ENCODE measurements at places on chromosomes 16 and 17. TPM values are rescaled to one million over a fixed set of nuclear protein-coding genes. Genes with fewer than 3 reads are reported as not detected.

TGFB1I1 gene
- 76.2 TPM for total RNA-seq

EPOP gene
- total RNA-seq = 0.32 TPM

EFNB3 gene
- total RNA-seq = 3.3 TPM

SLC5A2 gene
- total RNA-seq = 0.42 TPM

ZNF18 gene
- total RNA-seq = 15.8 TPM

CFAP97D1 gene
- total RNA-seq = not detected

TPSD1 gene
- 1.1 TPM for total RNA-seq

DNA sequence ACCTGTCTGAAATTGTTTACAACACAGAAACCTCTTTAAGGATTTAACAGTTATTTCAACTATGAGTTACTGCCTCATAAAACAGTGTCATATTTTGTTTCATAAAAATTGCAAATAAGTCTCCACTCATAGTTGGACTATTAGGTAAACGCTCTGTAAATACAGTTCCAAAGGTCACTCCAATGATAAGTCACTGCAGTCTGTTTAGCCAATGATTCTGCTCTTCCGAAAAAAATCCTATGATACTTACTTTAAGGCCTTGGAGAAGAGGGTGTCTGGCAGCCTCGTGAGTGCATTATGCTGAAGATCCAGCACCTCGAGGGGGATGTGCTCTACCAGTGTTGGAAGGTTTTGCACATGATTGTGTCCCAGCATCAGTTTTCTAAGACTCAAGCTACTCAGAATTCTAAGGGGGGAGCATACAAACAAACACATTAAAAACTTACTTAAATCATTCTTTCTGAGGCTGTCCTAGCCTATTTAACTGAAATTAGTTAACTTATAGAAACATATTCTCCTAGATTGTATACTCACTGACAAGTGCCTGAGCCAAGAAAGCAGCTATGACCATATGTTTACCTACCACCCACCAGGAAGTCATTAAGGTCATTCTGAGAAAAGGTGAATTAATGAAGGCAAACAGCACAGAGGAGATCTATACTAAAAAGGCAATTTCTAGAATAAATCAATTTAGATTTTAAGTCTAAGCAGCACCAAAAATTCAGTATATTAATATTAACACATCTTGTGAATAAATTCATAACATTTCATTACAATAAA lies 41.1 kb downstream of the MARVELD3 start:
- DNase-seq = no peak

- no peak for DNase-seq
Measured at GRCh38 chr16:72934636-72935403, 113.1 kb downstream of the ZFHX3 start.

DNA sequence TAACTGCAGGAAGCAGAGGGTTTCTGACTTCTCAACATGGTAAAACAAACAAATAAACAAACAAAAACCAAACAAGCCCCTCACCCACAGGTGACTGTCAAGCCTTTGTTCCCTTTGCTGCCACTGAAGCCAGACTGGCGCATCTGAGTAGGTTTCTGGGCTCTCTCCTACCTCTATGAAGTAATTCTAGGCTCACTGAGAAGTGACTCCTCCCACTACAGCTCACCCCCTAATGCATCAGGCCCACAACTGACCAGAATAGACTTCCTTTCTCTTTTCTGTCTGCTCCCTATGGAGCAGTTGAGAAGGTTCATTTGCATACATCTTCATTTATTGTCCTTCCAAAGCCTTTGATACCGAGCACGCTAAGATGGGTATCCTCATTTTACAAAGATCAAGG lies 77.0 kb upstream of the CCL2 start:
- no peak for DNase-seq

DNA sequence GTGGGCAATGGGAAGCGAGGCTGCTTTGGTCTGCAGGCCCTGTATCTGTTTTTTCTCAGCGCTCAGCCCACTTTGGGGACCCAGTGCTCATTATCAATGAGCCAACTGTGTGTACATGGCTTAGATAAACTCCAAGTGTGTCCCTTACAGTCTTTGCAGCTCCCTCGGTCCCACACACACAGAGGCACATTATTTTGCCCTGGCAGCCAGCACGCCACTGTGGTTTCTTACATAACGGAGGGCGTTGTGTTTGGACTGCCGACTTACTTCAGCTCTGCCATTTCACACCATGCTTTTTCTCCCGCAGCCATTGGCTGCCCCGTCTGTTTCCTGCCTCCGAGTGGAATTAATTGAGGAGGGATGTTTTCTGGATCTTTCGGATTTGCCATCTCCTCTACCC lies 56.5 kb upstream of the CLEC18A start:
- no peak for DNase-seq

- no peak for DNase-seq
Measured at GRCh38 chr16:82147546-82147945, 22.5 kb downstream of the MPHOSPH6 start.

DNA sequence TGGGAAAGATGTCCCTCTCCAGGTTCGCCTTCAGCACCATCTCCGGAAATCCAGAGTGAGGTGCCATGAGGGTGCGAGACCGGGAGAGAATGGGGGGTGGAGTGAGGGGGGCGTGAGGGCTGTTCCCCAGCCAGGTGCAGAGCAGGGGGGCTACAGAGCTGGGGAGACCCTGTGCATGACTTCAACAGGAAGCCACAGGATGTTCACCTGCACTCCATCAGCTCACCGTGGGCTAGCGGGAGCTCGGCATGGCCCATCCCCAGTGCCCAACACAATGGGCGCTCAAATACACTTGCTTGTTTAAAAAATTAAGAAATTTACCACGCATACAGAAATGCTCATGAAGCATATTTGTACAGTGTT lies 27.7 kb downstream of the TMEM235 start:
- DNase-seq = no peak

GRCh38 chr17:44788139-44788538 lies 29.4 kb downstream of the ADAM11 start:
- DNase-seq = no peak

DNA sequence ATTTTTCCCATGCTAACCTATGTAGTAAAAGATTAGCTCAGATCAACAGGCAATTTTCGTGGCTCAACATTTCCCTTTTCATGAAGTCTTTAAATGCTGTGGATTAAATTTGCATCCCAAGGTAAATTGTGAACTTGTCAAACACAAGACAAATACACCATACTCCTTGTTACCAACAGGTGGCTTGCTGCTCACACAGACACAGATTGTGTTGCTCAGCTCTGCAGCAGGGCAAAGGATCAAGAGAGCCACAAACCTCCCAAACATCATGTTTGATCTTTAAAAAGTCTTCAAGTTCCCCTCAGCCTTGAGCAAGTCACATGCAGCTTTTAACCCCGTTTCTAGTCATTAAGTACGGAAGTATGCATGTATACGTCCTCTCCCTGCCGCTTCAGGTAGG lies 119.6 kb upstream of the CNTNAP4 start:
- no peak for DNase-seq

GRCh38 chr16:64809876-64810629 lies 311.8 kb downstream of the CDH11 start:
- no peak for DNase-seq

- DNase-seq = no peak
Measured at GRCh38 chr17:37089956-37090355, 141.2 kb downstream of the AATF start.
